CD4-positive, alpha-beta T cell treated with Interleukin-10 for 1 hour (primary cell): ENCODE measurements at places on chromosomes 1 and 21.

- DNase-seq: no peak
Observed at GRCh38 chr1:168110896-168111545, 25.7 kb downstream of the GPR161 start.

GRCh38 chr1:165129568-165130164 is 226.8 kb downstream of the LMX1A start:
- no peak for DNase-seq

DNA sequence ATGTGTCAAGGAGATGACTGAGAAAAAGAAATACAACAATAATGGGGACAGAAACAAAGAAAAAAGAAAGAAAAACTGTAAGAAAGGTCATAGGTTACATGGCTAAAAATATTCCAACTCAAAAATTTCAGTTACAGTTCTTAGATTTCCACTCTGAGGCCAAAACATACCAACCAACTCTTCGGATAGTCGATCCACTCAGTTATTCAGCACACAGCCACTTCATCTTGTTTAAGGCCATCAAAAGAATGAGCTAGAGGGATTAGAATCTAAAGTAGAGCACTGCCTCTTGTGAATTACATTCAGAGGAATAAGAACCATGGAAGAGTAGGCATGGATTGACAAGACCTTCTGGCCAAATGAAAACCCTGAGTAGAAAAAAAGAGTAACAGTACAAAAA is 277.0 kb downstream of the MRPL39 start:
- DNase-seq: no peak

DNA sequence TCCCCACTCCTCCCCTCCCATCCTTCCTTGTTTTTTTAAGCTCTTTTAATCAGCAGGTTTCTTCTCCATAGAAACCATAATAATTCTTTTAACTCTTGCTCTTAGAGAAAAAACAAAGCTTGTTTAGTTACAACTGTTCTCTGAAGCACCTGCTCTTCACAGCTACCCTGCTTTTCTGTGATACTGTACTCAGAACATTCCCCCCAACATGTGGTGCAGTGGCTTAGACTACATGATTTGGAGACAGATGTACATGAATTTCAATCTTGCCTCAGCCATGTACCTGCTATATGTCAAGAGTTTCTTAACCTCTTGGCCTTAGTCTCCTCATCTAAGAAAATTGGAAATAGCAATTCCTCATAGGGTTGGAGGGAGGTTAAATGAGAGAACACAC is 33.5 kb downstream of the LAMC2 start:
- no peak for DNase-seq

DNA sequence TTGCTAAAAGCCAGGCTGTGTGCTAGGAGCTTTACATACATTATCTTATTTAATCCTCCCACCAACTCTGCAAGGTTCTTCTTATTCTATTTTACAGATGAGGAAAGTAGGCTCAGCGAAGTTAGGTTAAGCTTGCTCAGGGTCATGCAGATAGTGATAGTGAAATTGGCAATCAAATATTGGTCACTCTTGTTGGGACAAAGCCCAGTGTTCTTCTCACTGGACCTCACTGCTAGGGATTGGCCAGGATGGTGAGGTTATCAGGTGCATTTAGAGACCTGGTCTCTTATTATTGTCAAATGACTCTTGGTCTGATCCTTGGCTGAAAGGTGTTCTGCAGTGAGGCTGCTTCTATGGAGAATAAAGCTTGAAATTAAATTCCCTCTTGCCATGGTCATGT is 145.1 kb downstream of the CNIH3 start:
- DNase-seq: no peak

DNA sequence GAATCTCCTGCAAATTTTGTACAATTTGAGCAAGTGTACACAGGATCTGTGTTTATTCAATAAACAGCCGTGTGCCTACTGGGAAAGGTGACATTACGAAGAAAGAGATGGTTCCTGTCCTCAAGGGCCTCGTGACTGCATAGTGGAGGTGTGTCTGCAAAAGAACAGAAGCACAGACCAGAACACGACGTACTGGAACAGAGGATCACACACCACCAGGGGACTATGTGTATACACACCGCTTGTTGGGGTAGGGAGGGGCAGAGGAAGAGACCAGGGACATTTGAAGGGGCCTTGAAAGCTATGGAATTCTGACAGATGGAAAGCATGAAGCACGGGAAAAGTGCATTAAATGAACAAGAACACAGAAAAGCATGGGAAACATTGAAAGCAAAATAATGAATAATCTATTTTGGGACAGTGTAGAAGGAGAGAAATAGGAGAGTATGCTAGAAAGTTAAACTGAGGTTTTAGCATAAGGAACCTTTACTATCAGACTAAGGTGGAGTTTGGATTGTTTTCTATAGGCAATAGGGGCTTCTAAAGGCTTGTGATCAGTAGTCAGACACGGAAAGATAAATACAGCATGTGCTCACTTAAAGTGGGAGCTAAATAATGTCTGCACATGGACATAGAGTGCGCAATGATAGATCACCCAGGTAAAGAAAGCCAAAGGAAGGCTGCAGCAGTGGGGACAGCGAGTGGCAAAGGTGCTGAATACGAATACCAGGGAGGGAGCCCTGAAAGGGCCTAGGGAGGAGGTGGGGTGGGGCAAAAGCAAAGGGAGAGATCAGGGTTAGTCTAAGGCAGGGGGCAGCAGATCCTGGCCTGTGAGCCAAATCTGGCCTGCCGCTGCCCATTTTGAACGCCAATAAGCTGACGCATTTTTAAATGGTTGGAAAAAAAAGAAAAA is 11.0 kb downstream of the JAK1 start:
- DNase-seq: no peak

- no peak for DNase-seq
Observed at GRCh38 chr1:64745986-64746940, 1.4 kb downstream of the RAVER2 start.

DNA sequence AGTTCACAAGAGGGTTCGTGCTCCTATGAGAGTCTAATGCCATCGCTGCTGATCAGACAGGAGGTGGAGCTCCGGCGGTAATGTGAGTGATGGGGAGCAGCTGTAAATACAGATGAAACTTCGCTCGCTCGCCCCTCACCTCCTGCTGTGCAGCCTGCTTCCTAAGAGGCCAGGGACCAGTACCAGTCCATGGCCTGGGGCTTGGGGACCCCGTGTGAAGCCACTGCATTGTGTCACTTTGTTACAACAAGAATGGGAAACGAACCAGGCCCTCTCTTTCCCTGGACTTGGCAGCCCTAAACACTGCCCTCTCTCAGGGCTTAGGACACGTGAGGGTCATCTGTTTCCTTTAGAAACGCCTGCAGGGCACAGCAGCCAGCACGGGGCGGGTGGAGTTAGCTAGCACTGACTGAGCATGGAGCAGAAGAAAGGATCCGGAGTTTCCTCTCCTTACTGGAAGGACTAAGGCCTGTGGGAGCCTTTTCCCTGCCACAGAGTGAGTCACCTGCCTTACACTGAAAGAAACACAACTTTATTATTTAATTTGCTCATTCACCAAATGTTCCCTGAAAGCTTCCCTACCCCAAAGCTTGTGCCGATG is 185.2 kb upstream of the TMEM51 start:
- no peak for DNase-seq

DNA sequence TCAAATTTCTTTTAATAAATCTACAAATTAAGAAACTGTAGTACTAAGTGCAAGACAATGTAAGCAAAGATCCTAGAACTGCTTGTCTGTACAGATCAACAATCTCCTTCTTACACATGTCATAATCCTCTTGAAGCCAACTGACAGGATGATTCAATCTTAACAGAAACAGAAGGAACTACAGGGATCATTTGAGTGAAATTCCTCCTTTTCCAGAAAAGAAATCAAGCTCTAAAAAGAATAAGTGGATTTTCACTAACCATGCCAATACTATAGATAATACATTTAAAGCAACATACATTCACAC is 53.2 kb downstream of the RAB3GAP2 start:
- DNase-seq: no peak

DNA sequence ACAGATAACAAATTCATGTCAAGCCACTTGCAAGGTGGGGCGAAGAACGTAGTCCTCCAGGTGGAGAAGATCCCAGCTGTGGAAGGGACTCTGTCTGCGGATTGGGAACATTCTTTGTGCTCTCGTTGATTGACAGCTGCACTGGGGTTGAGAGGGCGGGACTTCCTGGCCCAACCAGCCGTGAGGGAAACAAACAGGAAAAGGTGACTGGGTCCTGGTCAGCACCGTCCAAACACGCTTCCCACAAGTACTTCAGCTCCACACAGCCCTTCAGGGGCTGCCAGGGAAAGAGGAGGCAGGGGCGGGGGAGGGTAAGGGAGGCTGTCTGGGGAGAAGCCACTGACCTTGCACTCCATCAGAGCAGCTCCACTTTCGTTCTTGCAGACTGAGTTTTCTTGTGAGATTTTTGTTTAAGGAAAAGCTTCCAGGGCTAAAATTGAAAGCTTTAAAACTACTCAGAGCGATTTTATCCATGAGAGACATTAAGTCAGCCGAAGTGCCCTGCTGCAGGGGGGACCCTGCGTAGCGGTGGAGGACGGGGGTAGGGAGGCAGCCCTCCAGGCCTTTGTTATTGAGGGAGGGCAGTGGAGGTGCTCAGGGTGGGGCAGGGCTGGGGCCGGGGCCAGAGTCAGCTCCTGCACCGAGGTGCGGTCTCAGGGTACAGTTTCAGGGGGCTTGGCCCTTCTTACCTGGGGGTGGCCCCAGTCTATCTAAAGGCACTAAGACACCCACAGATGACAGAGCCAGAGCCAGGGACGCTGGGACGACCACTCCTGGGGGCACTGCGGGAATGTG is 21.6 kb upstream of the STUM start:
- no peak for DNase-seq

DNA sequence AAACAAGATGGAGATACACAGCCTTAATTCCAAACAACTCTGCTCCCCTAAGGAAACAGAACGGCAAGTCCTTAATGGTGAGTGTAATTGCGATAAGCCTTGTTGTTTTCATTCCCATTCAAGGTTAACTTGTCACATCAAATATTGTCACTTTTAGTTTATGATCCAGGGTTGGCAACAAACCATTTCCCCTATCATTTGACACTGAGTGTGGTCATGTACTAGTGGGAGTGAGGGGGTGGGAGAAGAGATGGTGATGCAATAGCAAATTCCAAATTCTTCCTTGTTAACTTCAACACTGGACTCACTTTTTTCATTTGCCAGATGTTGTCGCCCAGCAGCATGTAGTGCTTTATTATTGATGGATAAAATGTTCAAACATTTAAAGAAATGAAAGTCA is 140.4 kb downstream of the ZNF326 start:
- no peak for DNase-seq

DNA sequence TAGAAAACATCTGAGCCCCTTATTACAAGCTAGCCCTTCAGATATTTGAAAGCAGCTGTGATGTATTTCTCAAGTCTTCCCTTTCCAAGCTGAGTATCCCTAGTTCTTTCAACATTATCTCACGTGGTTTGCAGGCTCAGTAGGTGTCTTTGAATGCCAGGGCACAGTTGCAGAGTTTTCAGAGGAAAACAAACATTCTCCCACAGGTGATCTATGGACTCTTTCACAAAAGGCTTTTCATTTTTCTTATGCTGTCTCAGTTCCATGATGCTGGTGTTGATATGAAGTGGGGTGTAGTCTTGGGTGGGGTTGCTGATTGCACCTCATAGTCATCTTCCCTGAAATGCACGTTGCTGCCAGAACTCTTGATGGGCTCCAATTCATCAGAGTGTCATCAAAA is 17.3 kb downstream of the CACNA1E start:
- no peak for DNase-seq

DNA sequence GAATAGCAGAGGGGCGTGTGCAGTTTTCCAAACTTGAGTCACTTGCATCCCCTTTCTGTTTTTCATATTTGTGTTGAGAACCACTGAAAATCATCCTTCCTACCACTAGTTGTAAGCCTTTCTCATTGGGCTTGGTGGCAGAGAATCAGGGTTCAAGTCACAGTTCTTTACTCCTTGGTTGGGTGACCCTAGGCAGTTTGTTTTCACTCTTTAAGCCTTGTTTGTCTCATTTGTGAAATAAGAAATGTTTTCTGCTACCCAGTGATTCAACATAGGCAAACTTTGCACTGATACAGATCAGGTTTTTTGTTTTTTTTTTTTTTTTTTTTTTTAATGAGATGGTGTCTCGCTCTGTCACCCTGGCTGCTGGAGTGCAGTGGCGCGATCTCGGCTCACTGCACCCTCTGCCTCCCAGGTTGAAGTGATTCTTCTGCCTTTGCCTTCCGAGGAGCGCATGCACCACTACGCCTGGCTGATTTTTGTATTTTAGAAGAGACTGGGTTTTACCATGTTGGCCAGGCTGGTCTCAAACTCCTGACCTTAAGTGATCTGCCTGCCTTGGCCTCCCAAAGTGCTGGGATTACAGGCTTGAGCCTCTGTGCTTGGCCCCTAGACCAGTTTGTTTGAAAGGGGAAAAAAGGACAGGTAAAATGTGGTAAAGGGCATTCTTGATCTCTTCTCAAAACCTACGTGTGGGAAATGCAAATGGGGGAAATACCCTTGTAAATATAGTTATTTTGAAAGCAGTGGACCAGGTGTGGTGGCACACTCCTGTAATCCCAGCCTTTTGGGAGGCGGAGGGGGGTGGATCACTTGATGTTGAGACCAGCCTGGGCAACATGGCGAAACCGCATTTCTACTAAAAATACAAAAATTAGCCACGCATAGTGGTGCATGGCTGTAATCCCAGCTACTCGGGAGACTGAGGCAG is 3.2 kb downstream of the CLIC4 start:
- no peak for DNase-seq
